Stimulated activated naive CD4-positive, alpha-beta T cell treated with Interleukin-2 at 50 U/mL for 16 hours (primary cell): ENCODE measurements at places on chromosomes 5 and 9.

GRCh38 chr5:56305001-56305950, 72.1 kb upstream of the ANKRD55 start:
- no peak for DNase-seq

DNA sequence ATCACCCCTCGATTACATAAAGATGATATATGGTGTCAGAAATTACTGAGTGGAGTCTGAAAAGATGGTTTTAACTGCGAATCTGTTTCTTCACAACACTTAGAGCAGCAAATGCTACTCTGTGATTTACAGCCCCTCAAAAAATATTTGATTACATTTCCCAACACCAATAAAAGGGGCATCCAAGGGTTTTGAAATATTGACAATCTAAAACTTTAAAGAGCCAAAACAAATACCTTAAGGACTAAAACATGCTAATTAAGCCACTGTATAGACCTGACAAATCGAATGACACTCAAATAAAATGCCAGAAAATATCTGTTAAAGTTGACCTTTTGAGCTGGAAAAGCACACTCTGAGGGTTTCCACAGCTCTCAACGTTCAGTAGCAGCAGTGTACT, 73.2 kb downstream of the ELAVL2 start:
- DNase-seq = no peak

DNA sequence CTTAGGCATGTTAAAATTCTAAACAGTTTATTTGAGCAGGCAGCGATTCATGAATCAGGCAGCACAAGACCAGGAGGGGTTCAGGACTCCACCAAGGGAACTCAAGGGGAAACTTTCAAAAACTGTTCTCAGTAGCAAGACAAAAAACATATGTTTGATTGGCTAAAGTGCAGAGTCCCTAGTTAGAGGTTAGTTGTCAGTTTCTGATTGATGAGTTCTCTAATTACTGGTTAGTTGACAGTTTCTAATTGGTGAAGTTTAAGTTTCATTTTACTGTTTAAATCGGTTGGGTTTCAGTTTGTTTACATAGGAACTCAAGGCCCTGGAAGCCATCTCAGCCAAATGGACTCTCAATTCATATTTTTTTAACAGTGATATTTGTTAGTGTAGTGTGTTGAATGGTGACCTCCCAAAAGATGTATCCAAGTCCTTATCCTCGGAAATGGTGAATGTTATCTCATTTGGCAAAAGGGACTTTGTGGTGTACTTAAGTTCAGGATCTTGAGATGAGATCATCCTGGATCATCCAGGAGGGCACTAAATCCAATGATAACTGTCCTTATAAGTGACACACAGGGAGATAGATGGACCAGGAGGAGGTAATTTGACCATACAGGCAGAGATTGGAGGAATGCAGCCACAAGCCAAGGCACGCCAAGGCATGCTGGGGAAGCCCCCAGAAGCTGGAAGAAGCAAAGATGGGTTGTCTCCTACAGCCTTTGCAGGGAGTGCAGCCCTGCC, 219.2 kb upstream of the RAI14 start:
- no peak for DNase-seq

- DNase-seq = no peak
Observed at GRCh38 chr5:96922499-96923244, 13.2 kb upstream of the LNPEP start.

DNA sequence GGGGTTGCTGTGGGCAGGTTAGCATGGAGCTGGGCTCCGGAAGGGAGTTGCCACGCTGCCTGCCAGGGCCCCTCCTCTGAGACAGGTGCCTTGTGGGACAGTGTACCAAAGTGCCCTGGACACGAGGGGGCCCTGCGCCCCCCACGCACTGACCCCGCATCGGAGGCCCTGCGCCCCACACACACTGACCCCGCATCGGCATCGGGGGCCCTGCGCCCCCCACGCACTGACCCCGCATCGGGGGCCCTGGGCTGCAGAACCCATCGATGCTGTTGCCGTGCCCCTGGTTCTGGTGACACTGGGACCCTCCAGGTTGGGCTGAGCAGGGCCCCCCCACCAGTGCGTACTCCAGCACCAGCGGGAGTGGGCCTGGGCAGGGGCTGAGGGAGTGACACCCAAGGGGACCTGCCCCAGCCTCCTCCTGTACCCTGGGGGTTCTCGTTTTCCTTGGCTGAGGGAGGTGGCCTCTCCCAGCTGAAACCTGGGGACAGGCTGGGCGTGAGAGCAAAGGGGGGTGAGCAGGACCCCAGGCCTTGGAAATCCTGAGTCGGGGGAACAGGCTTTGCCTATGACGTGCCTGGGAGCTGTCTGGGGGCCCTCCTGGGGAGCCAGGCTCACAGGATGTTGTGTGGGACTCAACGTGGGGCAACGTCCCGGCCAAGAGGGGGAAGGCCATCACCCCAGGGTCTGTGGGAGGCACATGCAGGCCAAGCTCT, 6.9 kb downstream of the SAPCD2 start:
- no peak for DNase-seq

- DNase-seq = no peak
Observed at GRCh38 chr9:84499969-84500582, 159.5 kb upstream of the SLC28A3 start.

DNA sequence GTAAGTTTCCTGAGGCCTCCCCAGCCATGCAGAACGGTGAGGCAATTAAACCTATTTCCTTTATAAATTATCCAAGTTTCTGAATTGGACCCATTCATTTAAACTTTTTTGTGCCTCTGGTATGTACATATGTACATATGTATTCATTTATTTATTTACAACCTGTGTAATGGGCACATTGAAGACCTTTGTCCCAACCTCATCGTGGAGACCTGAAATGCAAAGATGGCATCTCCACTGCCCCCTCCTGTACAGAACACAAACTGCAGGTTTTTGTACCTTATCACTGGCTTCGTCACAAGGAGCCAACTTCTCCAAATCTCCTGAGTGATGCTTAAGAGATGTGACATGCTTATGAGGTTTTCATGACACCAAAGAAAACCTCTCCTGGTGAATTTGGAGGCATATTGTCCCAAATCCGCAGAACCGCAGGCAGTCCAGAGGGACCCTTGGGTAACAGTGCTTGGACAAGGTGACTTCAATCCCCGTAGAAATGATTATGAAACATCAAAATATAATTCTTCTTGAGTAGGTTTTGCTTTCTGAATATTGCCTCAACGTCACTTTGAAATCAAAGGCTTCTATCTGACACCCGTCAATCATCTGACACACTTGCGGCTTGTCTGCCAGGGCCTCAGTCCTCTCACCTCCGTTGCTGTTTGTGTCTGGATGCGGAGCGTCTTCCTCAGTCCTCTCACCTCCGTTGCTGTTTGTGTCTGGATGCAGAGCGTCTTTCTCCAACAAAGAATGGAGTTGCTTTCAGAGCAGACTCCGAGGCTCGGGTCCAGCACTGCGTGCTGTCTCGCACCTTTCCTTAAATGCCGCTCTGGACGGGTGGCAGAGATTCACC, 135.0 kb upstream of the IRX4 start:
- no peak for DNase-seq

GRCh38 chr5:172544371-172545095, 90.2 kb upstream of the SH3PXD2B start:
- no peak for DNase-seq

- DNase-seq = no peak
Observed at GRCh38 chr9:121253821-121254501, 14.0 kb upstream of the GSN start.

- no peak for DNase-seq
Observed at GRCh38 chr5:88930335-88930734, 47.4 kb upstream of the MEF2C start.

DNA sequence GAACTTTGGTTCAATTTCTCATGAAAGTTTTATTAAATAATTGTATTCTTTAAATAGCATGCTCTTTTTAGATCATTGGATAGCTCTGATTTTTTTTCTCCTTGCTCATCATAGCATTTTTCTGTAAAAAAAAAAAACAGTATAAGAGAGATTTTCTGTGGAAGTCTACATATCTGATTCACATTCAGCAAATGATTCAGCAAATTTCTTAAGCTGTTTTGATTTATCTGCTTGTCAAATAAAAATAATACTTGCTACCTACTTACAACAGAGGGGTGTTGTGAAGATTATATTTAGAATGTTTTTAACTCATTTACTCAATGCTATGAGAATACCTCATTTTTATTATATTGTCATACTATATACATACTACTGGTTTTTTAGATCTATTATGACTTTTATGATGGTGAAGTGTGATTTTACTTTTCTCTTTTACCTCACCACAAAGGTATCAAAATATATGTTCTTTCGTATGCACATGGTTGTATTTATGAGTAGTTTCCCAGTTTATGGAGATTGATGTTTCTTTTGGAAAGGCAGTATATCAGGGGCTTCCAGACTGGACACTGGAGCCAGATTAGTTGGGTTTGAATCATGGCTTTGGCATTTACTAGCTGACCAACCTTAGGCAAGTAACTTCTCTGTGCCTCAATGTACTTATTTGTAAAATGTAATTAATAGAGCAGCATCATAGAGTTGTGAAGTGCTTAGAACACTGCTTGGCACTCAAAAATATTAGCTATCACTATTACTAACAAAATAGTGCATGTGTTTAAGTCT, 25.5 kb downstream of the TNPO1 start:
- no peak for DNase-seq

- no peak for DNase-seq
Observed at GRCh38 chr5:143086908-143087637, 316.4 kb downstream of the NR3C1 start.

- DNase-seq = no peak
Observed at GRCh38 chr5:147643142-147643541, 133.3 kb upstream of the DPYSL3 start.

DNA sequence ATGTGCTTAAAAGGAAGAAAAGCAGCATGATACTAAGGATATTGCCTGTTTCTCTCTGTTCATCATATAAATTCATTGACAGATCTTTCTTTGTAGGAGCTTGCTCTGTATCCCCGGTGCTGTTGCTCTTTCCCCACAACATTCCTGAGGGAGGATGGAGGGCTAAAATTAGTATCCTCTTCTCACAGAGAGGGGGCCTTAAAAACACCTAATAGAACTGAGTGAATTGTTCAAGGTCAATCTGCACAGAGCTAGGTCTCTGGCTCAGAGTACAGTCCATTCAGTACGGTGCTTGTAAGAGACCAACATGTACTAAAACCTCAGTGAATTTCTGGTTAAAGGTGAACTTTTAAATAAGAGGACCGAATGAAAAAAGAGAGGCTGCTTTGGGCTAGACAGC, 88.7 kb downstream of the PALM2AKAP2 start:
- DNase-seq = no peak

DNA sequence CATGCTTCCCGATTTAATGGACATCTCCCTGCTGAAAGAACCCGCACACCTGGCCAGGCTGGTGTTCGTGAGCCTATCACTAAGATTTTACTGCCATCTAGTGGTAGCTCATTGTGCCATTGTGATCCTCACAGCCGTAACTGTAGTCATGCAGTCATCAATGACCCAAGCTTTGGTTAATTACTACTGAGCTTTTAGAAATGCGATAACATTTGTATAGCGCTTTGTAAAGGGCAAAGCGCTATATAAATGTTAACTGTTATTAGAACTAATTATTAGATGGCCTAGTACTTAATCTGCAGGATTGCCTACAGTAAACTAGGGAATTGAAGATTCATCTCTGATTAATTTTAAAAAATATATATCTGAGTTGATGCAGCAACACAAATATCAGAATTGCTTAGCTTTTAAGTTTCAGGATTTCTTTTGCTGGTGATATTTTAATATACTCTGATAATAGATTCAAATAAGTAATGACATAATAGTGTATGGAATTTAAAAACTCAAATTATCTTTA, 90.2 kb downstream of the HACD4 start:
- DNase-seq = peak; percentile 14

DNA sequence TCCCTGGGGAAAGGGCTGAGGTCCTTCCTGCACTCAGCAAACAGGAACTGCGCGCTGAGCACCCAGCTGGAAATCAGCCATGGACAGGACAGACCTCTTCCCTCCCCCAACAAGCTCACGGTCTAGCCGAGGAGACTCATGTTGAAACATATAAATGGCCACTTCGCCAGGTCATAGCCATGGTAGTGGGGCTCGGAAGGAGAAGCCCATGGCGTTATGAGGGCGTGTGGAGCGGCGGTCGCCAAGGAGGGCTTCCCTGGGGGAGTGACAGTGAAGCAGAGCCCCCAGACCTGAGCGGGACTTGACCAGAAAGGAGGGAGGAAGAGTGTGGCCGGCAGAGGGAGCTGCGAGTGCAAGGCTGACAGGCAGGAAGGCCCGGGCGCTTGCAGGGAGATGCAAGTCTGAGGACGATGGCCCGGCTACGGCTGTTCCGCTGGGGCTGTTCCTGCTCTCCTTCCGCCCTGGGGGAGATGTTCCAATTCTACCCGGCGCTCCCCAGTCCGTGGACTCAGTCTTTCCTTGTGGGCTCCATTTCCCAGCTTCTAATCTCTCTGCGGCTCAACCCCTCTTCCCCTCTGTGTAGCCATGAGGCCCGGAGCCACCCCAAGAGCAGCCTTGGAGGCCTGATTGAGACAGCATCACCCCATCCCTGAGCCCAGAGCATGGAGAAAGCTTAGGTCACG, 43.9 kb upstream of the PRRC2B start:
- peak; percentile 79 for DNase-seq

- DNase-seq = no peak
Observed at GRCh38 chr5:108769352-108769751, 21.7 kb downstream of the FER start.

DNA sequence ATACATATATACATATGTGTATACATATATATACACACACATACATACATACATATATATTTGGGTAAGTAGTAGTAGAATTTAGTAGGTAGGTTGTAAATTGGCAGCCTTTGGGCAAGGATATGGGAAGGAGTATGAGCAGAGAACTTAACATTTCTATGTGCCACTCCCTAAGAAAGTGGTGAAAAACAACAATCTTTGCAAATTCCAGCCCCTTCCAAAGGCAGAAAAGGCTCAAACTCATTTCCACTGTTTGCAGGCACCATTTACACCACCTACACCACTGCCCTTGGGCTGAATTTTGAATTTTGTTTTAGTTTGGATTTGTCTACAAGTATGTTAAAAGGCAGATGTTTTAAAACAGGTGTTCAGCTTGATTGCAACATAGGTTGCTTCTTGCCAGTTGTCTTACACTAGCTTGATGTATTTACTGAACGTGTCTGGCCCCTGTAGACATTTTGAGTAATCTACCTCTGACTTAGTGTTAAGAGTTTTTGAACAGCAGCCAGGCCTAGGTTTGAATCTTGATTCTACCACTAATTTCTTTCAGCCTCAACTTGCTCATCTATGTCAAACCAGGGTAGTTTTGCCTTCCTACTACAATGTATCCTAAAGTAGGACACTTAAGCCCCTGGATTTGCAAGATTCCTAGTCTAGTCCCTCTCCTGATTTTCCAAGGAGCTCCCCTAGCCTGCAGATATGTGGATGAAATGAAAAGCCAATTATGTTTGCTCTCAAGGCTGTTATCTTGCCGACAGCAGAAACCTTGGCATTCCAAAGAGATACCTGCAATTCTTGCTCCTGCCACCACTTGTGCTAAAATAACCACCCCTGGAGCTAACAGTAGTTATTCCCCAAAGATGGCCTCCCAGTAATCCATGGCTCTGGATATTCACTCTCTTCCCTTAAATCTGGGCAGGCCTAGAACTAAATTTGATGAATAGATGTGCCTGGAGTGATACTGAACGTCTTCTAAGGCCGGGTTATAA, 156.2 kb upstream of the SLC44A1 start:
- DNase-seq = no peak
